ENCODE measurements at places on chromosomes 3 and 15.

- no peak for ATAC-seq
Observed at GRCh38 chr3:17672506-17672905, 69.9 kb downstream of the TBC1D5 start.

- no peak for ATAC-seq
Observed at GRCh38 chr3:19103510-19103909, 44.8 kb upstream of the KCNH8 start.

- ATAC-seq: no peak
Observed at GRCh38 chr3:128991355-128991895, 2.5 kb downstream of the CFAP92 start.

- ATAC-seq: no peak
Observed at GRCh38 chr3:108677811-108678210, 79.4 kb downstream of the RETNLB start.

DNA sequence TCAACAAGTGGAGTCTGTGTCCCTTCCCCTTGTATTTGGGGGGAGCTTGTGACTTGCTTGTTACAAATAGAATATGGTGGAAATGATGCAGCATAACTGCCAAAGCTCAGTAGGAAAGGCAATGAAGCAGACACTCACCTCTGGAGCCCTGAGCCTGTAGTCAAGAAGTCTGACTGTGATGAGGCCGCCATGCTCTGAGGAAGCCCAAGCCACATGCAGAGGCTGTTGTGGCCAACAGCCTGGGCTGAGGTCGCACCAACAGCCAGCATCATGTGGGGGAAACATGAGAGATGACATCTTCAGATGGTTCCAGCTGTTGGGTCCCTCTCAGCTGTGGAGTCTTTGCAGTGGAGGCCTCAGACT lies 161.4 kb downstream of the CHSY1 start:
- ATAC-seq: no peak

DNA sequence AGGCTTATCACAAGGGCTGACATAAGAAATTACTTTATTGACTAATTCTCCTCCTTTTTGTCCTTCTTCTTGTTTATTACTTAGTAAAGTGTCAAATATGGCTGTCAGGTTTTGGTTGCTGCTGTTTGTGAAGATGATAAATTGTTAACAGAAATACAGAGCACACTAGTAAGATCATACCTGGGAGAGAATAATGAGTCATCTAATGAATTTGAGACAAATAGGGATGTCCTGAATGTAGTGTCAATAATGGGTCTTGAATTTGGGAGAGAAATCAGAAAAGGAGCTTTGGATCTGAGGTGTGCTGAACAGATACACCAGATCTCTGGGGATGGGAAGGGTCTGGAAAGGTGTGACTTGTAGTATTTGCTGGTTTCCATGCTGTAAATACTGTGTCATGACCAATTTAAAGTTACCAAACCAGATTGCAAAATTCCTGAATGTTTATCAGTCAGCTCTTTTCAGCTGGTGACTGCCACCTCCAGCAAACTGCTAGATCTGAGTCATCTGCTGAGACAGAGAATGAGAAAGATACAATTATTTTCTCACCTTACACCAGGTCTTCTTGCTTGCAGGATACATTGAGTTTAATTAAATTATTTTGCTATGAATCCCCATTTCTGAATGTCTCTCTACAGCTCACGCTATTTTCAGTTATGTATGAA lies 76.7 kb upstream of the SATB1 start:
- ATAC-seq: no peak

DNA sequence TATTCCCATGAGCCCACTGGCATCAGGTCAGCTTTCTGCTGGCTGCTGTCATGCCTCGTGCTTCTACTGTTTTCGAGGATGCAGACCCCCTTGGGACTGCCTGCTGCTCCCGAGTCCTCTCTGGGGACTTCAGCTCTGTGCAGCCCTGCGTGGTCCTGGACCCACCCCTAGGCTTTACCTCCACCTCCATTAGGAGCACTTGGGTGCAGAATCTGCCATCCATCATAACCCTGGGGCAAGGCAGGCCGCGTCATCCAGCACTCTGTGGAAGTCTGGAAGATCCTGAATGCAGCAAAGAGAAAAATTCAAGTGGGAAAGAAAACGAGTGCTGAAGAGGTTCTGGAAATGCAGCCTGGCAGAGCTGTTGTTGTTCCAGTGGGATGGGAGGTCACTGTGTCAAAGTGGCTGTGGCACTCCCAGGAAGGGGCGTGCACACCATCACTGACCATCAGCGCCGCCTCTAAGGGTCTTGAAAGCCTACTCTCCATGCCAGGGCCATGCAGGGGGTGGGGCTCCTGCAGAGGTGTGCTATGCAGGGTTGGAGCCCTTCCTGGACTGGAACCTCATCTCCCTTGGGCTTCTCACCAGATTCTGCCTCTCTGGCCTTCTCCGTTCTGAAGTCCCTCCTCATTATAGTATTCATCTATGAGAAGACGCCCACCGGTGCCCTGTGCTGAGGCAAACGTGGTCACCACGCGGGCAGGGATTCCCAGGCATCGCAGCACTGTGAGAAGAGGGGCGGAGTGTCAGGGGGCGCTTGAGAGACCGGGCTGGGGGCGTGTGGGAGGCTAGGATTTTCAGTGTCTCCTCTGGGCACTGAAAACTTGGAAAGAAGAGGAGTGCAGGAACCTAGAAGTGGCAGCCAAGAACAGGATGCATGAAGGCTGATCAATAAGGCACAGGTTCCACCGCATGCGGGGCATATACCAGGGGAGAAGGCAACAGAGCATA lies 12.5 kb downstream of the EPB42 start:
- no peak for ATAC-seq

GRCh38 chr3:130379274-130379673 lies 33.8 kb downstream of the COL6A5 start:
- no peak for ATAC-seq

GRCh38 chr3:53707222-53707621 lies 139.0 kb downstream of the CHDH start:
- ATAC-seq: no peak

DNA sequence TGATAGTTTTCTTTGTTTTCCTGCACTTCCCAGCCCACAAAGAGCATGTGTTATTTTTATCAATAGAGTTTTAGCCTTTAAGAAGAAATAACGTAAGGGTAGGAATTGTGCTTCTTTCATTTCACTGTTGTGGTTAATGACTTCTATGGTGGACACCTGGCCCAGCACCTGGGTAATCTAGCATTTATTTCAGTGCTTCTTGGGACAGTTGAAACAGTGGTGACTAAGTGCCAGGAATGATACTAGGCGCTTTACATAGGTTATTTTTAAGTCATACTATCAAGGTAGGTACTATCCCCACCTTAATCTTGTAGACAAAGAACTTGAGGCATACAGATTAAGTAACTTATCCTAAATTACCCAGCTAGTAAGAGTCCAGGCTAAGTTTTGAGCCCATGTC lies 243.8 kb downstream of the SOX2 start:
- ATAC-seq: peak; percentile 34

DNA sequence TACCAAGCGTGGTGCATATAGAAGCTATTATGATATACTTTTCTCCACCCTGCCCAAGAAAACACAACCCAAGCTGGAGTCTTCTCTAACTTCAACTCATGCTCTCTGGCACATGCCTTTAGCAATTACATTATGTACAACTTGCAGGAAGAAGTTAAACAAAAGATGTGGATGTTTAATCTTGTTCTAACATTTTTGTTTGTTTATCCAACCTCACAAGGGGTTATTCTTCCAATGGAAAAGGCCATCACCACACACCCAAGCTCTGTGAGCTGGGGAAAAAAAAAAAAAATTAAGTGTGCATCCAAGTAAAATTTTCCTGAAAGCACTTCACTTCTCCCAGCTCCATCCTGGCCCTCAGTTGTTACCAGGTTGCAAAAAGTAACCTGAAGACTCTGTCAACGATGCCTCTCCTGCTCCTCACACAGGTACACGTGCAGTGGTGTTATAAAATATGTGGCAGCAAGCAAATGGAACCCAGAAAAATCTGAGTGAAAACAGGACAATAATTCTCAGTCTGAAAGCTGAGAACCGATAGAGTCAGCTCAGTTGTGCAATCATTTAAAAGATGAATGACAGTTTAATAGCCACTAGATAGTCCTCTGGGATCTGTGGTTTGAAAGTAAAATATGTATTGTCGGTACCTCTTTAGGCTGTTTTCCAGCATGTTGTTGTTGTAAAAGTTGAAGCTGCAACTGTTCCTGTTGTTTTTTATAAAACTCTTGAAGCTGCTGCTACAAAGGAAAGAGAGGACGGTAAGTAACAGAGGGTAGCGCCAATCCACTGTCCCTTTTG lies 531.4 kb downstream of the FOXP1 start:
- no peak for ATAC-seq

DNA sequence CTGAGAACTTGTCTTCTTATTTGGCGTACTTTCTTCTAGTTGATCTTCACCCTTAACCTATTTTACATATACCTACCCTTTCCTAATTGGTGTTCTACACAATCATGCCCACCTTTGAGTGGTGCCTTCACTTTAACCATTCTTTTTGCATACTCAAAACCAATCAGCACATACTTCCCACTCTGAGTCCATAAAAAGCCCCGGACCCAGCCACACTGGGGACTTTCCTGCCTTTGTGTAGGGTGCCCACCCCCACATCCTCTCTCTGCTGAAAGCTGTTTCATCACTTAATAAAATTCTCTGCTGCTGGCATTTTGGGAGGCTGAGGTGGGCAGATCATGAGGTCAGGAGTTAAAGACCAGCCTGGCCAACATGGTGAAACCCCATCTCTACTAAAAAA lies 15.9 kb upstream of the CHST2 start:
- ATAC-seq: peak; percentile 72
